Gastrocnemius medialis (tissue), 4 donors: ENCODE measurements at places on chromosomes 12 and 14. TPM values are rescaled to one million over a fixed set of nuclear protein-coding genes. Genes with fewer than 3 reads are reported as not detected.

- H3K36me3 ChIP-seq = no peaks in the 10 kb centered on the region
- no peak overlapping the region for H3K4me3 ChIP-seq
- no peaks in the 10 kb centered on the region for H3K4me1 ChIP-seq
- no peak overlapping the region for H3K27ac ChIP-seq
- no peak for DNase-seq
Measured at GRCh38 chr12:73629893-73630831, 907.5 kb upstream of the ATXN7L3B start.

DNA sequence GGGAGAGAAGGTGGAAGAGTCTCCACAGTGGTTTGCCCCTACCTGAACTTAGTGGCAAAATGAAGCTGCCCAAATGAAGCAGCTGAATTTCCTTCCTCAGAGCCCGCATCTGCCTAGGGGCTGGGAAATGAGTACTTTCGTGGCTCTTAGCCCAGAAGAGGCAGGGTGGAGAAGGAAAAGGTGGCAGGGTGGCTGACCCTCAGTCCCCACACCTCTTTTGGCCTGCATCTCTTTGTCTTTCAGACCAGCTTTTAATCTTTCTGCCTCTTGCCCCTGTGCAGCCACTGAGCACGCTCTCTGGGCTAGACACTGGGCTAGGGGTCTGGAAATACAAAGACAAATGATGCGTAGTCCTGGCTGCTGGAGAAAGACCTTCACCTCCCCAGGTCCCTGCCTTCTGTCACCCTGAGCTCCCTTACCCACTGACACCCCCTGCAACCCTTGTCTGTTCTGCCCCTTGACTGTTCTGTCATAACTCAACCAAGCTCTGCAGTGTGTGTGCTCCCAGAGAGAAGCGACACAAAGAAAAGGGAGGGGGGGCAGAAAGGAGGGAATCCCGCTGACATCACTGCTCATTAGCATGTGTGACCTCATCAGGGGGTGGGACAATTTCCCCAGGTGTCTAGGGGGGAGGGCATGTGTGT is 371 bp upstream of the REM2 start:
- H3K27me3 ChIP-seq = peaks cover 9% of the 10 kb centered on the region
- no peak overlapping the region for H3K4me3 ChIP-seq
- no peak for DNase-seq
- H3K27ac ChIP-seq = no peak overlapping the region

DNA sequence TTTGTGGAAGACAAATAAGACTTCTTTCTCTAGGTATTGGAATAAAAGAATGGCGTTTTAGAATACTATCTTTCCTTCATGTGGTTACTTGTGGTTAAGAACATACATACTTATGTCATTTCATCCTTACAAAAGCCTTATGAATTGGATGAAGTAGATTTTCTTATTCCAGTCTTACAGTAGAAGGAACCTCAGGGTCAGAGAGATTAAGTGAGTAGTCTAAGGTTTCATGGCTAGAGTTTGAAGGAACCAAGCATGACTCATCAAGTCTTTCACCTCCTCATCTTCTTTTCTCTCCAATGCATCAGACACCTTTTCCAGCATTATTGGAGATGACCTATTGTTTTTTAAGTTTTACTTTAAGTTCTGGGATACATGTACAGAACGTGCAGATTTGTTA is 92.9 kb upstream of the NEDD1 start:
- no peak overlapping the region for H3K4me3 ChIP-seq
- no peaks in the 10 kb centered on the region for H3K4me1 ChIP-seq
- H3K36me3 ChIP-seq = no peaks in the 10 kb centered on the region
- H3K27ac ChIP-seq = no peak overlapping the region

GRCh38 chr12:109115758-109116610 is at the start of gene ACACB:
TSS of gene ACACB (plus strand) at chr12:109116587. CDS start at chr12:109139406, 22,819 bp downstream.
- H3K4me3 ChIP-seq = peak within 1 kb of the TSS; percentile 78
- H3K27ac ChIP-seq = peak within 1 kb of the TSS; percentile 97
- H3K27me3 ChIP-seq = no peaks in the 10 kb centered on the region

DNA sequence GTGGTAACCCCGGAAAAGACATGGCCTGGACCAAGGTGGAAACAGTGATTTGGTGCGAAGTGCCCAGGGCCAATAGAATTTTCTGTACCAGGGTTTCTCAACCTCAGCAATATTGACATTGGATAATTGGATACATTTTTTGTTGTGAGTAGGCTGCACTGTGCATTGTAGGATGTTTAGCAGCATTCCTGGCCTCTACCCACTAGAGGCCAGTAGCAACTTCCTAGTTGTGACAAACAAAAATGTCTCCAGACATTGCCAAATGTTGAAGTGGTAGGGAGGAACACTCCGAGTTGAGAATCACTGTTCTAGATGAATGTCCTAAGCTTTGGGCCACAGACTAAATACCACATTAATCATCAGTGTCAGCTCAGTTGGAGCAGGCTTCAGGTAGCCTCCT is 6.2 kb upstream of the CGRRF1 start:
- H3K27me3 ChIP-seq = no peaks in the 10 kb centered on the region
- H3K4me3 ChIP-seq = no peak overlapping the region
- H3K36me3 ChIP-seq = no peaks in the 10 kb centered on the region
- H3K27ac ChIP-seq = no peak overlapping the region
- no peaks in the 10 kb centered on the region for H3K4me1 ChIP-seq
- no peak for DNase-seq

GRCh38 chr14:45298423-45299117 is 45.6 kb upstream of the MIS18BP1 start:
- H3K4me1 ChIP-seq = no peaks in the 10 kb centered on the region
- DNase-seq = no peak
- no peak overlapping the region for H3K4me3 ChIP-seq
- no peaks in the 10 kb centered on the region for H3K27me3 ChIP-seq

GRCh38 chr14:29220072-29220471 is 453.5 kb downstream of the FOXG1 start:
- no peak overlapping the region for H3K4me3 ChIP-seq
- no peaks in the 10 kb centered on the region for H3K36me3 ChIP-seq
- H3K4me1 ChIP-seq = no peaks in the 10 kb centered on the region
- H3K27ac ChIP-seq = no peak overlapping the region
- DNase-seq = no peak

DNA sequence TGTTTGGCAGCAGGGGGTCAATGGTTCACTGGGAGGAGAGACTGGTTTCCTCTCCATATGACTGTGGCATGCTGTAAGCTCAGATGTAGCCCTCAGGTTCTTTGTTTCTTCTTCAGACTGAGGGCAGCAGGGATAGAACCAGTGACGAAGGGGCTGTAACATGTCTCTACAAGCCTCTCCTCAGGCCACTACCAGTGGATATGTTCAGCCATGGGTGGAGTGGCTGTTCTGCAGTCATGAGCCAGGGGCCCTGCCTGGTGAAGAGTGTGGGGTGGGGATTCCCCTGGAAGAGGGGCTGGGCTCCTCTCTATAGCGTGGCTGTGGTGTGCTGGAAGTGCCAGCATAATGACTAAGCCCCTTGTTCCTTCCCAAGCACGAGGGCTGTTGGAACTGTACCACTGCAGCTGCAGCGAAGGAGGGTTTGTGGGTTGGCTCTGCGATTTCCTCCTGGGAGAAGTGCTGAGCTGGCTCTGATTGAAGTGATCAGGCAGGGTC is 55.8 kb downstream of the CMAS start:
- H3K27ac ChIP-seq = no peak overlapping the region
- peak; percentile 5 for DNase-seq
- no peaks in the 10 kb centered on the region for H3K36me3 ChIP-seq
- H3K4me3 ChIP-seq = no peak overlapping the region
- H3K4me1 ChIP-seq = no peaks in the 10 kb centered on the region

DNA sequence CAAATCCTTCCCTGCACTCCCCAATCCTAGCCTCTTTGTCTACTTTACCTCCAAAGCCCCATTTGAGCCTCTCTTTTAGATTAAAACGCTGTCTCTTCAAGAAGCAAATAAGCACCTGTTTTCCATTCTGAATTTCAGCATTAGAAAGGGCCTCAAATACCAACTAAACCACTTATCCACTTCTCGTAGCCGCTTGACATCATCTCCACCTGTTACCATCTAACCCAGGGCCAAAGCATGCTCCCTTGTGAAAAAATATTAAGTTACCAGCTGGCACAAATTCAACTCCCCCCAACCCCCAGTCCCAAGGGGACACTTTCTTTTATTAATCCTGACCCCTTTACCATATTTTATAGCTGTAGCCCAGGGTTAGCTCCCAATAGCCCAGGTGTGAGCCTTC is 43.1 kb downstream of the GPHB5 start:
- no peak overlapping the region for H3K4me3 ChIP-seq
- no peak overlapping the region for H3K27ac ChIP-seq
- peaks cover 7% of the 10 kb centered on the region for H3K4me1 ChIP-seq

- no peak overlapping the region for H3K27ac ChIP-seq
- no peak overlapping the region for H3K4me3 ChIP-seq
- DNase-seq = no peak
- H3K36me3 ChIP-seq = no peaks in the 10 kb centered on the region
- no peaks in the 10 kb centered on the region for H3K27me3 ChIP-seq
- no peaks in the 10 kb centered on the region for H3K4me1 ChIP-seq
Measured at GRCh38 chr12:32125455-32126084, 18.9 kb downstream of the BICD1 start.

DNA sequence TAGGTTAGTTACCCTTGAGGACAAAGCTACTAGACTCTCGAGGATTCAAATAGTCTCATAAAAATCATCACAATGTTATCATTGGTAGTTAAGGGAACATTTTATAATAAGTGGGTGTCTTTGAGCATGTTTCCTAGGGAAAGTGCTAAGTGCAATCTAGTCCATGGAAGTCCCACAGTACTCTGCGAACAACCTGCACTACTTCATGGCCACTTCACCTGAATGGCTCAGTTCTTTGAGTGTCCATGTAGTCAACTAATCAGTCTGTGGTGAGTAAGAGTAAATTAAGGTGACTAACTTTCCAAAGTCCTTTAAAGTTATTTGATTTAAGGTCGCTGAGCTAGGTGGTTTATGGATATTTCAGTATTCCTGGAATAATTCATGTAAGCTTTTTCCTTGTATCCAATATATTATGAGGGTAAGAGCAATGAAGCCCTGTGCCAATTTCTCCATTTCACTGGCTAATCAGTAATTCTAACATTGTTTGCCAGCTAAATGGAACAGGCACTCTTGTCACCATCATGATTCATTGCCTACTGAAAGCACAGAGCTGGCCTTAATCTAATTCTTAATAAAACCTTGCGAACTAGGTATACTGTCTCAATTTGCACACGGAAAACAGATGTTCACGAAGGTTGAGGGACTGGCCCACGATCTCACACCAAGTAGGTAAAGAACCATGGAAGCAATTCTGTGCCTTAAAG is 495.1 kb downstream of the APAF1 start:
- no peak for DNase-seq
- no peaks in the 10 kb centered on the region for H3K27me3 ChIP-seq
- no peaks in the 10 kb centered on the region for H3K4me1 ChIP-seq
- H3K36me3 ChIP-seq = no peaks in the 10 kb centered on the region

GRCh38 chr14:78725086-78725485 is 554.9 kb downstream of the NRXN3 start:
- no peak for DNase-seq
- H3K27me3 ChIP-seq = no peaks in the 10 kb centered on the region
- H3K4me3 ChIP-seq = no peak overlapping the region
- no peaks in the 10 kb centered on the region for H3K36me3 ChIP-seq
- H3K4me1 ChIP-seq = no peaks in the 10 kb centered on the region
- no peak overlapping the region for H3K27ac ChIP-seq

DNA sequence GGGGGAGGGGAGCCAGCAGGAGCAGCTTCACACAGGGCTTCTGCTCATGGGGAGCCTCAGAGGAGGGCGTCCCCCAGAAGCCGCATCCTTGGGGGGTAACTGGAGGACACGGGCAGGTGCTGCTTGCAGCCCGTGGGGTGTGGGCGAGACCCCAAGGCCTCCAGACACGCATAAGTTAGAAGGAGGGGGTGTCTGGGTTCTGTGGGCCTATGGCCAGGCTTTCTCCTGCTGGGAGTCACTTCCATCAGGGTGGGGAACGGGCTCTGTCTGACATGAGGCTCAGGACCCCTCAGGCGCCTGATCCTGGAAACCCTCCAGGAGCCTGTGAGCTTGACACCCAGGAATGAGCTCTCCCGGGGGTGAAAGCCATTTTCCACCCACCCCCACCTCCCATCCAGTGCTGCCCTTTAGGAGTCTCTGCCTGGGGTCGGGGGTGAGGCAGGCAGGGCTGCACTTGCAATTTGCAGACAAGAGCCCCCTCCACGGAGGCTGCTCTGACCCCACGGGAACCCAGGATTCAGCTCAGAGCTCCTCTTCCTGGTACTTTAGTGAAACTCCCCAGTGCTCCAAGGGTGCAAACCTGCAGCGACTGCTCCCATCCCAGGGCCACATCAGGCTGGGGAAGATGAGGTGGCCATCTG is 325.7 kb downstream of the ADGRD1 start:
- H3K27me3 ChIP-seq = no peaks in the 10 kb centered on the region
- H3K36me3 ChIP-seq = no peaks in the 10 kb centered on the region
- no peaks in the 10 kb centered on the region for H3K4me1 ChIP-seq
- H3K4me3 ChIP-seq = no peak overlapping the region
- DNase-seq = no peak
- no peak overlapping the region for H3K27ac ChIP-seq

Gene SLC4A8
- not detected for total RNA-seq
